Right hindlimb (tissue), 1 donor: ENCODE measurements at places on chromosomes 11 and 22.

- no peak for DNase-seq
Observed at GRCh38 chr11:92384802-92385201, 160.2 kb downstream of the FAT3 start.

- no peak for DNase-seq
Observed at GRCh38 chr11:134034496-134035381, 34.1 kb upstream of the JAM3 start.

- no peak for DNase-seq
Observed at GRCh38 chr11:75140269-75141138, 10.4 kb upstream of the SLCO2B1 start.

- no peak for DNase-seq
Observed at GRCh38 chr11:20444535-20444934, 57.0 kb downstream of the PRMT3 start.

- DNase-seq = peak; percentile 79
Observed at GRCh38 chr22:47175151-47176025, 412.9 kb downstream of the TBC1D22A start.

- no peak for DNase-seq
Observed at GRCh38 chr11:126185259-126186024, 26.0 kb downstream of the RPUSD4 start.
